ENCODE measurements at places on chromosomes 4 and X.

GRCh38 chrX:110541266-110541665 lies 182.6 kb downstream of the RTL9 start:
- DNase-seq, result peak; percentile 20

- no peak for DNase-seq
These were observed 93.5 kb upstream of the UCP1 start for GRCh38 chr4:140662082-140662869.

GRCh38 chr4:1194010-1194900 lies 21.9 kb upstream of the SPON2 start:
- peak; percentile 29 for DNase-seq

DNA sequence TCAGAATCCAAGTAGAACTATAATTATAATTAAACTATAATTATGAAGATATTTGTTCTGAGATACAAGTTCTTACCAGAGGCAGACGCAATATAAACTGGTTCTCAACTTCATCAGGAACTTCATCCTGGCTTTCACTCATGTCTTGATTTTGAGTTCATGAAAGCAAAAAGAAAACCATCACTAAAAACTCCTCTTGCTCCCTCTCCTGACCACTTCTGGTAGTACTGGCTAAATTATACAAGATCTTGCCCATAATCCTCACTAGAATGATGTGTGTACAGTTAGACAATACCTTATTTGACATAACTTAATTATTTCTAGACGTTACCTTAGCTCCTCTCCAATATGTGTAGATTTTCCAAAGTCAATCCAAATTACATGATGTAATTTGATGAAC lies 3.7 kb downstream of the TAF7L start:
- DNase-seq, result peak; percentile 33

GRCh38 chr4:113921089-113921794 lies 58.2 kb downstream of the ARSJ start:
- peak; percentile 27 for DNase-seq
